Lung (tissue), 17 donors: ENCODE measurements at places on chromosomes 1 and 21. TPM values are rescaled to one million over a fixed set of nuclear protein-coding genes. Genes with fewer than 3 reads are reported as not detected.
A peak's percentile ranks its signal among the peaks of the same experiment; 100 is the strongest.

Gene BCAN
- total RNA-seq = 1.1 TPM

Gene FRRS1
- 11.3 TPM for total RNA-seq

GRCh38 chr21:45450423-45451090, 45.6 kb downstream of the COL18A1 start:
- H3K4me3 ChIP-seq = no peak overlapping the region
- H3K36me3 ChIP-seq = peaks cover 3% of the 10 kb centered on the region
- no peaks in the 10 kb centered on the region for H3K27me3 ChIP-seq
- no peak overlapping the region for H3K27ac ChIP-seq
- DNase-seq = no peak
- H3K4me1 ChIP-seq = no peaks in the 10 kb centered on the region

Gene KRTAP20-2
- not detected for total RNA-seq

- H3K27ac ChIP-seq = peak overlapping the region; percentile 88
- peak; percentile 95 for DNase-seq
- peaks cover 29% of the 10 kb centered on the region for H3K4me1 ChIP-seq
- H3K4me3 ChIP-seq = no peak overlapping the region
- no peaks in the 10 kb centered on the region for H3K27me3 ChIP-seq
- peaks cover 28% of the 10 kb centered on the region for H3K36me3 ChIP-seq
Measured at GRCh38 chr1:112700290-112701226, 6.4 kb downstream of the RHOC start.
